Stimulated activated CD4-positive, alpha-beta T cell treated with anti-CD3 and anti-CD28 coated beads, TNF-alpha, amount 100 ng/mL, for 24 hours (primary cell): ENCODE measurements at places on chromosomes 6 and 20.

DNA sequence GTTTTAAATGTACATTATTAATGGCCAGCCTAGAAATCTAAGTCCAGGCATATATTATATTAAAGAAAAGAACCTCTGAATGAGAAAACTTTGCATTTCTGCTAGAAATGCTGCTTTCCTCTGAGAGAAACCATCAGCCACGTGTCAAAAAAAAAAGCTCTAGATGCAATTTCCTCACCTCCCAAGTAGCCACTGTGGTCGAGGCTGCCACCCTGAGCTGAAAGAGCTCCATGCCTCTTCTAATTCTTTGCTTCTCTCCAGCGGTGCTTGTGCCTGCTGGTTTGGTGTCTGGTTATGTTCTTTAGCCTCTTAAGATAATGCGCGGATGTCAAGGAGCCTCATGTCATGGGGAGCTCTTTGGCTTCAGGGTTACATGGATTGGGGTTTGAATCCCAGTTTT is 316.0 kb downstream of the TFAP2C start:
- no peak for DNase-seq

GRCh38 chr6:136426627-136427377 is 123.4 kb downstream of the MAP7 start:
- no peak for DNase-seq

GRCh38 chr20:20733943-20734342 is 21.5 kb upstream of the RALGAPA2 start:
- DNase-seq: no peak

DNA sequence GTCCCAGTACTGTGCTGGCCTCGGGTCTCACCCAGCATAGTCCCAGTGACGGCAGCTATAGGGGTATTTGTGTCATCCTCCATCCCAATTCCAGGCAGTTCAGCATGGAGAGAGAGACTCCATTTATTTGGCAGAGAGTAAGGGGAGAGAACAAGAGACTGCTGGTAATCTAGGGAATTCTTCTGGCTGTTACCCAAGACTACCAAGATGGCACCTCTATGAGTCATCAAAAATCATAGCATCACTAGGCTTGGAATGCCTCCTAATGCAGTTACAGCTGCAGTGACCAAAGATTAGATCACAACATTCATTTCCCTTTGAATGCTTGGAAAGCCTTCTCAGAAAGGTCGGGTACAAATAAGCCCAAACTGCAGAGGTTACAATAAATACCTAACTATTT is 660.4 kb upstream of the FLRT3 start:
- DNase-seq: no peak

GRCh38 chr6:22926790-22927354 is 357.5 kb downstream of the HDGFL1 start:
- no peak for DNase-seq

DNA sequence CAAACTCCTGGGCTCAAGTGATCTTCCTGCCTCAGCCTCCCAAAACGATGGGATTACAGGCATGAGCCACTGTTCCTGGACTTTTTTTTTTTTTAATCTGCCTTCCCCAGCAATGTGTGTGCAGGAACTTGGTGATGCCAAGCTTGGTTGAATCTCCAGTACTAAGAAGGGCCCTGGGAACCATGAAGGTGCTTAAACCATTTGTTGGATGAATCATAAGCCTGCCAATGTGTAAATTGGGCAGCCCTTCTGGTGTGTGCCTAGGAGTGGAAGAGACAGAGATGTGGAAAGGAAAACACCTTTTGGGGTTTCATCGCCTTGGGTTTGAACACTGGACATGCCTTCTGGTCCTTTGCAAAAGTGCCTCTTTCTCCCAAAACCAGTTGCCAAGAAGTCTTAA is 7.1 kb upstream of the SPO11 start:
- DNase-seq: no peak

GRCh38 chr20:13567663-13568062 is 71.1 kb downstream of the TASP1 start:
- DNase-seq: no peak

DNA sequence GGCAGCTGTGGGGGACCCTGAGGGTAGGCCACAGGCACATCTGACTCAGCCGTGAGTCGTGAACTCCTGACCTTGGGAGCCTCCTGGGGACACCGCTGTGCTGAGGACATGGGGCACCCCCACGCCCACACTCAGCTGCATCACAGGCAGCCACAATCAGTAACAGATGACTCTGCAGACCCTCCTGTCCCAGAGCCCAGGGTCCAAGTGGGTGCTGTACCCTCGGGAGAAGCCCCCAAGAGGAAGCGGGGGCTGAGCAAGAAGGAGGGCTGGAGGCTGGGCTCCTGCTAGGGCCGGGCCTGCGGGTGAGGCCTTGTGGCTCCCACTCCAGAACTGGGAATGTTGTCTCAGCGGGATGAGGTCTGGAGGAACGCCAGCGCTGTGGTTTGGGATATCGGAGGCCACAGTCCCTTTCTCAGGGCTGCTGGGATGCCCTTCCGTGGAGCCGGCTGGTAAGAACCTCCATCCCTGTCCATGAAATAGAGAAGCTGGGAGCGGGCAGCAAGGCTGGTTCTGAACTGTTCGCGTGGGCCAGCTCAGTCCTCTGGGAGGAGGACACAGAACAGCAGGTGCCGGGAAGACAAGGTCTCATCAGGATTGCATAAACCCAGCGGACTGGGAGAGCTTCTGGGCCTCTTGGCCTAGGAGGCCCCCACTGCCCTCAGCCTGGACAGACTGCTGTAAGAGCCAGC is 3.1 kb upstream of the LAMA5 start:
- DNase-seq: no peak
